ENCODE measurements at places on chromosomes 7 and 10. TPM values are rescaled to one million over a fixed set of nuclear protein-coding genes. Genes with fewer than 3 reads are reported as not detected.

- no peak for DNase-seq
These were observed 807.2 kb upstream of the MBL2 start for GRCh38 chr10:53579773-53580172.

DNA sequence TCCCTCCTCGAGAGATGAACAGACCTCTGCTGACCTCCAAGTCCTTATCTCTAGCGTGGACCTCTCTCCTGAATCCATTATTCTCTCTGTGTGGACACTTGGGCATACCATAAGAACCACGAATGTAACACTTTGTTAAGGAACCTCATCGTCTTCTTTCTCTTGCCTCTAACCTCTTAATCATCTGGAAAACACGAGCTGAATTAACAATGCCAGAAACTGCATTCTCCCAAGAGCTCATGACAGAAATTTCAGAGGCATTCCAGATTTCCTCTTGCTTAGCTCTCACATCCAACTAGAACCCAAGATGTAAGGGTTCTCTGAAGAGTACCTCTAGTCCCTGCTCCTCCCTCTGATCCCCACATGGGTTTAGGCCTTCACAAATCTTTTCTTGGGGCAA, 101.5 kb downstream of the TRIL start:
- DNase-seq, result no peak

- no peak for DNase-seq
These were observed 10.7 kb upstream of the FAM13C start for GRCh38 chr10:59373071-59373470.

GRCh38 chr10:78464118-78464855, 430.6 kb downstream of the RPS24 start:
- no peak for DNase-seq

DNA sequence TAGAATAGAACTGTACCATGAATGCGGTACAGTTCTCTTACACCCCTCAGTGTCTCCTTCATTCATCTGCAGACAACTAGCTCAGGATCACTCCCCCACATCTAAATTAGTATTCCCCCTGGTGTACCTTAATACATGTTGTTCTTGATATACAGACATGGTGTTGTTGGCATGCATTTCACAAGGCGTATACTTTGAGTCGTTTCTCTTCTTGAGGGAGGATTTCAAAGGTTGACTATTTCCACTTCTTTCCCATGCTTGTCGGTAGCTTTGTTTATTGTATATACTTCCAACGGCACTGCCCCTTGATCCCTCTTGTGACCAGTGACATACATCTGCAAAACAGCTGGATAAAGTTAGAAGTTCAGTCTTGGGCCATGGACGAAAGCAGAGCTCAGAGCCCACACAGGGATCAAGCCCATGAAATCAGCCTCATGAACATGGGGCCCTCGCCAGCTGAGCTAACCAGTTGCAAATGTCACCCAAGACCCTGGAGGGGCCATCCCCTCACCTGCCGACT, 8.6 kb downstream of the CPA4 start:
- no peak for DNase-seq

GRCh38 chr7:90816511-90817142, 220.5 kb downstream of the CDK14 start:
- DNase-seq, result no peak

DNA sequence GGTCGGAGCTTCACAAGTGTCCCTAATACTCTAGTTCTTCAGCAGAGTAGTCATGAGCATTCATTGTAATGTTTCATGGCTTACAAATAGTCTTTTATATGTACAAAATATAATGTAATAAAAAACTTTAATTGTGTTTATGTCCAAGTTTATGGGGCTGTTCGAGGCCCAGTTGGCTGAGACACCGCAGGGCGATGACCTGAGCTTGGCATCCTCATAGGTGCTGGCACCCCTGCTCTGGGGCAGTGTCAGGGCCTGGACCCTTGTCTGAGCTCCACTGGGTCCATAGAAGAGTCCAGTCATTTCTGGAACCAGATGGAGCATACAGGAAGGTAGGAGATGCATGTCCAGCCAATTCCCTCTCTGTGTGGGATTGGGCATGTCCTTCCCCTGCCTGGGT, 12.9 kb upstream of the ZMIZ1 start:
- DNase-seq, result peak; percentile 4

- no peak for DNase-seq
These were observed 22.4 kb upstream of the C1QL3 start for GRCh38 chr10:16544099-16544498.

DNA sequence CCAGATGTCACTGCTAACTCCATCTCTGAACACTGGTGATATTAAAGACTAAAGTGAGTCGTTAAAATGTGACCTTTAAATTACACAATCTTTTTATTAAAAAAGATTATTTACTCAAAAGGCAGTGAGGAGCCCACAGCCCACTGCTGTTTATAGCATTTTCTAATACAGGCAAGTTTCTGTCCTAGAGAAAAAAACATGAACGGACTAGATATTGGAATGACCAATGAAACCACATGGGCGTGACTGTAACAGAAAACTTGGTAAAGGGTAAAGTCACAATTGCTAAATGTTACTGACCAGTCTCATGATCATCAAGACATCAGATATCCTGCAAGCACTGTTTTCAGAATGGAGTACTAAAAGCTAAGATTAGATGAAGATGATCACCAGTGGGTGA, 78.7 kb downstream of the FEZF1 start:
- no peak for DNase-seq

DNA sequence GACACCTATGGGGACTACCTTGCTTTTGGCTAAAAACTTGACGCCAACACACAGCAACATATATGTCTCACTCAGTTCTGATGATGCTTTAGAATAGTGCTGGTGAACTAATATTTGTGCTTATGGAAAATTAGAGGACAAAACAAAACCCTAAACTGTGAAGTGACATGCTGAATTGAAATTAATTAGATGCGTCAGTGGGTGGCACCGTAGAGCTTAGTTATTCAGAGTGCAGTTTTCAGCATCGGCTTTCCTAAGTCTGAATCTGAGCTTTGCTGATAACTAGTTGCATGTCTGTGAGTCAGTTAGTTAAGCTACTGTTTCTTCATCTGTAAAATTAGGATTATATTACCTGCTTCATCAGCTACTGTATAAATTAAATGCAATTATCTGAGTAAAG, 245.0 kb upstream of the SORCS1 start:
- no peak for DNase-seq

DNA sequence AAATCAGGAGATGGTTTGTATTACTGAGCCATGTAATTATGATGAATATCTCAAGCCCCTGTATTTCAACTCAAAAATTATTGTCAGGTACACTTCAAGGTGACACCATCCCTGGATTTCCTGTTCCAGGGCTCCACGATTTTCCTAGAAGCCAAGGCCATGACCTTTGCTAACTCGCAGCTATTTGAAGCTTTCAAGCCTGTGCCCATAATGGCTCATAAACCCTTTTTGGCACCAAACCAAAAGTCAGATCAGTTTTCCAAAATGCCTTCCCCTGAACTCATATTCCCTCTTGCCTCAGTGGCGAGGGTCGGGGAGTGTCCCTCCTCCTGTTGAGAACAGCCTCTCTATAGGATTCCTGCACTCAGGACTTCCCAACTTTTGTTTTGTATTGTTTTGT, 70.8 kb downstream of the HIP1 start:
- no peak for DNase-seq

- DNase-seq, result no peak
These were observed 162.4 kb downstream of the TCERG1L start for GRCh38 chr10:131149111-131149510.

DNA sequence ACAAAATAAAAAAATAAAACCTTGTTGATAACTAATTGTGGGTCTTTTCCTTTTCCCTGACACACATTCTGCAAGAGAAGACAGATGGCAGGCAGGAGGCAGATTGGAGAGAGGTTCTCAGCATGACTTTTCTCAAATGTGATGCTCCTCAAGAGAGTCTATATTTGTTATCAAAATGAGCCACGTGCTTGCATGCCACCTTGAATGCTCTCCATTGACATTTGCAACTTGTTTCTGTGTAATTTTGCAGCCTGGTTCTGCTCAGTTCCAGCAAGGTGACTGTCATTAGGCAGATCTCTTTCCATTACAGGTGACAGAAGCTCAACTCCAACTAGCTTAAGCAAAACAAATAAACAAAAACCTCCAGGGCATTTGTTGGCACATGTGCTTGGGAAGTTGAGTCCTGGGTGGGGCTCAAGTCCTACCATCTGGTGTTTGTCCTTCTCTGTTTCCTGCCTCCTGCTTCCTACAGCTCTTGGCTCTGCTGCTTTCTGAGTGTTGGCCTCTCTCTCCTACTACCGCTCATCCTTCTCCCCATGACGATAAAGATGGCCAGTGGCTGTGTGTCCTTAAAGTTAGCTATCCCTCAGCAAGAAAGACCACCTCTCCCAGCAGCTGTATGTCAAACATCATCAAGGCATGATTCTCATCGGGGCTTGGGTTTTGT, 56.7 kb downstream of the GRK5 start:
- no peak for DNase-seq

DNA sequence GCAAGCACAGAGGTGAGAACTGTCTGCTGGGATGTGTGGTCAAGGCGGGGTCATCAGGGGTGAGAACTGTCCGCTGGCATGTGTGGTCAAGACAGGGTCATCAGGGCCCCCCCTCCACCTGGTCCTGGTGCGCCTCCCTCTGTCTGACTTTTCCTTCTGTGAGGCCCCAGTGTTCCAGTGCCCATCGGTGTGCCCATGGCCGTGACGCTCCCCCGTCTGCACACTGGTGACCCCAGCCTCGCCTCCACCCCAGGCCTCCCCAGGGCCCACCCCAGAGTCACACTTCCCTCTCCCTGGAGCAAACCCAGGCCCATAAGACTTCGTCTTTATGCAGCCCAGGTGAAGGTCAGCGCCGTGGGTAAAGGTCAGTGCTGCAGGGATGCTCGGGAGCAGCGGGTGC, 70.1 kb upstream of the TCERG1L start:
- no peak for DNase-seq

- peak; percentile 96 for DNase-seq
These were observed 38.5 kb upstream of the MKRN1 start for GRCh38 chr7:140517546-140518369.

- DNase-seq, result peak; percentile 30
These were observed 12.8 kb upstream of the HERC4 start for GRCh38 chr10:68087685-68088401.

GRCh38 chr10:100446130-100446761, 16.6 kb upstream of the WNT8B start:
- no peak for DNase-seq

DNA sequence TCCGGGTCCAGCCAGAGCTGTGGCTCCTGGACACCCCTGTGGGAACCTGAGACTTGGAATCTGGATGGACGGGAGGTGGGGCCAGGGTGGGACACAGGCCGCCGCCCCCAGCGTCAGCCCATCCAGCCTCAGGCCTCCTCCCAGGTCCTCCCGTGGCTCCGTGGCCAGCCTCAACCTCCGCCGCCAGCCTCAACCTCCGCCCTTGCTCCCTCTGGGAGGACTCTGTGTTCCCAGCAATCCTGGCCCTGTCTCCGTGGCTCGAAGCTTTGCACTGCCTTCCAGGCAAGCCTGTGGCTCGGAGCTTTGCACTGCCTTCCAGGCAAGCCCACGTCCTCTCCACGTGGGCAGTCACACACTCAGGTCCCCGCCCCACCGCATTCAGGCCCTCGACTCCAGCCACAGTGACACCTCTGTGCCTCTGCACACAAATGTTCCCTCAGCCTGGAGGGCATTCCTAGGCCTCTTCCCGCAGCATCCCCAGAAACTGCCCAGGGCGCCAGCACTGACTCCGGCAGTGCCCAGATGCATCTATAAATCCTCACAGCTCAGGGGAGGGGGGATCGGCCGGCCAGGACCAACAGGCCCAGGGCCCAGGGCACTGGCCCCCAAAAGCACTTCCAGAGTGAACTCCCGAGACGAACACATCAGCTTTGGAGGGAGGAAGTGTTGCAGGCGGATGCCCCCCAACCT, 44.7 kb upstream of the PDGFA start:
- no peak for DNase-seq

DNA sequence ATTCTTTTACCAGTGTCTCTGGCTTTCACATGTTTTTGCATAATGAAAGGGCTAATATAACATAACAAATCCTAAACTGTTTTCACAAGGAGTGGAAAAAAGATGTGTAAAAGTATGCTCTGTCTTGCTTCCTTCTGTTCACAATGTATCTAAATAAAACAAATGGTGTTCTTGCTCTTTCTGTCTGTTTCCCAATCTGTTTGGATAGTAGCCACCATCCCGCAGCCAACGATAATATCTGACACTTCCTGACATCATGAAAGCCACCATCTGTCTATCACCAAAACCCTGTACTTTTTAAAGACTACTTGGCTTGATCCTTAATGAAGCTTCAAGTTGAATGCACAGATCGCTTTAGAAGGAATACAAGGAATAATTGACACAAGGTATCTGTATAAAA, 246.2 kb downstream of the ETV1 start:
- no peak for DNase-seq

GRCh38 chr10:112369495-112370423, 4.2 kb upstream of the ACSL5 start:
- no peak for DNase-seq

- no peak for DNase-seq
These were observed 852.0 kb upstream of the PHF14 start for GRCh38 chr7:10121631-10122030.

DNA sequence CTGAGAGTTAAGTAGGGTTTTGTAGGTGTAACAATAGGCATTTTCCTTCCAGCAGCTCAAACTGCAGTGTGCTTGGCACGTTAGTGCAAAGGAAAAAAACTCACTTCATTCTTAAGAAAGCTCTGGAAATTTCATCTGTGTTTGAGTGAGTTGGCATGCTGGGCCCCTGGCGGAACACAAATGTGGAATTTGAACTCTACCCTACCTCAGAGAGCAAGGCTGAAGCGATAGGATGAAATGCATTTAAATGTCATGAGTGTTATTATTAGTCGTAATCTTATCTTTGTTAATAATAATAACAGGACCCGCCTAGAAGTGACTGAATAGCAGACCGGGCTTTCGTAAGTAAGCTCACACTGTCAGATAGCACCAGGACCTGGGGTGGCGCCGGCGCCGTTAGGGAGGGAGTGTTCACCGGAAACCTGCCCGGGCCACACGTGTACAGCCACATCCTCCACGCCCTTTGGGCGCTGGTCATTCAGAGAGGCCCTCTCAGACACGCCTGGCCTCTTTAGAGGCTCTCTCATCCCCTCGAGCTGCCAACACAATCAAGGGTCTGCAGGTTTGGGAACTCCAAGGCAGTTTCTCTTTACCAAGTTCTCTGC, 63.5 kb downstream of the GRK5 start:
- no peak for DNase-seq

GRCh38 chr10:85148693-85149640, 820.6 kb downstream of the CCSER2 start:
- DNase-seq, result no peak

Gene NODAL
- total RNA-seq, result 151 TPM

Gene UTF1
- total RNA-seq, result 8.8 TPM

Gene NUDT13
- total RNA-seq, result 1.3 TPM

Gene ZNF503
- 0.37 TPM for total RNA-seq

Gene ARHGEF5
- 15.9 TPM for total RNA-seq

Gene ZNF783
- 3.2 TPM for total RNA-seq

Gene DLX5
- total RNA-seq, result not detected

Gene PDE1C
- 0.52 TPM for total RNA-seq

Gene C10orf90
- total RNA-seq, result not detected

Gene SFTPA1
- not detected for total RNA-seq

Gene MYPN
- 0.04 TPM for total RNA-seq

Gene MAGI2
- total RNA-seq, result 6.2 TPM

Gene WDFY4
- not detected for total RNA-seq

Gene CLEC2L
- not detected for total RNA-seq

Gene C7orf33
- not detected for total RNA-seq

Gene TACC2
- 11.8 TPM for total RNA-seq

Gene GIMAP5
- not detected for total RNA-seq

Gene FAM25C
- total RNA-seq, result not detected

Gene ZNF680
- not detected for total RNA-seq

Gene CPA1
- 0.17 TPM for total RNA-seq

All from H7 (cell line).